ENCODE measurements at places on chromosomes 12 and 14.

DNA sequence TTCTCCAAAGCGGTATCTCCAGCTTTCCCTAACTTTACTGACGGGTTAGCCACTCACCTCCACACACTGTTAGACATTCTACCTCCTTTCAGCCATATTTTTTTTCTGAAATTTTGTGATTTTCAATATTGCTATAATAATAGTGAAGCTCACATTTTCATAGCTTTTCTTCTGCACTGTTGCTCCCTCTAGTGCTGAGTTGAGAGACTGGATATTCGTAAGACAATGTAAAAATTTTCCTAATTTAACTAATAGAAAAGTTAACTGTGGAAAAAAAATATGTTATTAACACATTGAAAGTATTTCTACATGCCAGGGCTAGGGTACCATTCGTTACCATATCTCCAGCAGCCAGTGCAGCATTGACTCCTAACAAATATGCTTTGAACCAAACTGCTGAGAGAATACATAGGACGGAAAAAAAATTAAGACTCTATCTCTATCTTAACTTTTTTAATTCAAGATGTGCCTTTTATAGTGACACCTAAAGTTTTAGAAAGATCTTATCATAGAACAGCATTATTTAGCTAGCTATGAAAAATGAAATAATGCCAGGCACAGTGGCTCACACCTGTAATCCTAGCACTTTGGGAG lies 48.7 kb upstream of the ABCC9 start:
- no peak for DNase-seq

DNA sequence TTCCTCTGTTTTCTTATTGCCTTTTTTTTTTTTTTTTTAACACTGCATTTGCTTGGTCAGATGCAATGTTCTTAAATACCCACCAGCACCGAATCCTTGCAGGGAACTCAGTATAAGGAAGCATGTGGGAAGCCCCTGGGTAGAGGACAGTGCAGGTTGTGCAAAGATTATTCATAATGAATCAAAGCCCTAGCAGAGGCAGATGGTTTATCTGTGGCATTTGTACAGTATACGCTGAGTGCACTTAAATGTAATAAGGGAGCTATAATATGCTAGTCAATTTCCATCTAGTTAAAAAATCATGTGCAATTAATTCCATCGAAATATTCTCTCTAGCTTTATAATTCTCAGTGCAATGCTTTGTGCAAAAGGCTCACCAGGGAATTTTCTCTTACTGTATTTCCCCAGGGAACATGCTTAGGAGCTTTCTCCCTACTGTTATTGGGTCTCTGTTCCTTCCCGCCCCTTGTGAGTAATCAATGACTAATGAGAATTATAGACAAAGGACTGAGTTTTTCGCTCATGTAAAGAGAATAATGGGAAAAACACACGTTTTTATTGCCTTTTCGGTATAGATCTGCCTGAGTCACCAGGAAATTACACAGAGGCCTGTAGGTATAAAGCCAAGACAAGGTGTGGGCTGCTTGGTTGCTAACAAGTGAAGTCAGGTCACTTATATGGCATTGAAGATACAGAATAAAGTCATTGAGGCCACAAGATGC lies 1214.3 kb upstream of the TMEM132C start:
- no peak for DNase-seq

- no peak for DNase-seq
Observed at GRCh38 chr12:26287671-26288381, 92.5 kb downstream of the SSPN start.

DNA sequence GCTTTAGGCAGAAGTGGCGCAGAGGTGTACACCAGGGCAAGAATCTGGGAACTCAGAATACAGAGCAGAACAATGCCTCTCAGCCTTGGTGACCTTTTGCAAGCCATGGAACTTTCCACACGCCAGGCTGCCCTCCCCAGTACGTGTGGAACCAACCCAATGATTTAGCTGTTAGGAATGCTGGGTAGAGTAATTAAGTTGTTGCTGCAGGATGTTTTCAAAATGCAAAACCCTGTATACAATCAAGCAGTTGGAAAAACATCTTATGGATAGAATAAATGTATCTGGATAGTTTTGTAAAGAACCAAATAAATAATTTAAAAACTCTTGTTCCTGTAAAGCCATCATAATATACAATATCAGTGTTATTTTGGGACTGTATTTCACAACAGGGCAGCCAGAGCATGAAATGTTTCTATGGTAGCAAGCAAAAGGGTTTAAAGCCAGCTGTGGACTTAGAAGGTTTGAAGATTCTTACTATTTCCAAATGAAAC lies 19.4 kb downstream of the PPP1R36 start:
- DNase-seq, result no peak

DNA sequence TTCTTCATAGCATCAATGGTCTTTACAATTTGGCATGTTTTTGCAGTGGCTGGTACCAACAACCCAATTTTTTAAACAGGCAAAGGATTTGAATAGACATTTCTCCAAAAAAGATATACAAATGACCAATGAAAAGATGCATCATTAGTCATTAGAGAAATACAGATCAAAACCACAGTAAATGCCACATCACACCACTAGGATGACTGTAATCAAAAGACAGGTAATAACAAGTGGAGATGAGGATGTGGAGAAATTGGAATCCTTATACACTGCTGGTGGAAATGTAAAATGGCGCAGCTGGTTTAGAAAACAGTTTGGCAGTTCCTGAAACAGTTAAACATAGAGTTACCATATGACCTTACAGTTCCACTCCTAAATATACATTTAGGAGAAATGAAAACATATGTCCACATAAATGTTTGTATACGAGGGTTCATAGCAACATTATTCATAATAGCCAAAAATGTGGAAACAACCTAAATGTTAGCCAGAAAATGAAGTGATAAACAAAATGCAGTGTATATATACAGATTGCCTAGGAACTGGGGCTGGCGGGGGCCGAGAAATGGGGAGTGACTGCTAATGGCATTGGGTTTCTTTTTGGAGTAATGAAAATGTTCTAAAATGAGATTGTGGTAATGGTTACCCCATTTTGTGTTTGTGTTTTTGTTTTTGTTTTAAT lies 55.2 kb downstream of the TGFB3 start:
- no peak for DNase-seq

GRCh38 chr14:82755923-82756322 lies 1222.3 kb upstream of the SEL1L start:
- DNase-seq, result no peak

- no peak for DNase-seq
Observed at GRCh38 chr14:93183596-93184317, 940 bp downstream of the MOAP1 start.

DNA sequence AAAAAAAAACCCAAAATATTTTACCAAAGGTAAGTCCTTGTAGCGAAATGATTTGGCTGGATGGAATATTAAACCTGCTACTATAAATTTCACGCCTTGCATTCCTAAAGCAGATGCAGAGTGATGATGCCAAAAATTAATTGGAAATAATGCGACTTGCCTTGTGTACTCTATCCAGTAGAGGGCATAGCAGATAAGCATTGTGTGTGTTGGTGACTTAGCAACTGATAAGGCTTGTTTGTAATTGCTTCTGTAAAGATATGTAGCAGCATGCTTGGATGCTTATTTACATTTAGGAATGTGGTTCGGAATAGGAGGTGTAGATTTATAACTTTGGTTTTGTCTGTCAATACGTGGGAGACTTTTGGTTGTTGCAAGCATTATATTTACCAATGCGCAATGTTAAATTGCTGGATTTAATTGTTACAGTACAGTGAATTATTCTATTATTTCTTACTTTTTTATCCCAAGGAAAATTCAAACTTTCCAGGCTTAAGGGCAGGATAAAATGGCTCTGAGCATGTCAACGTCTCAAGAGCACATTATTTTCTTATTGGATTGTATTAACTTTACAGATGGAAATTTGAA lies 80.5 kb downstream of the TMEM260 start:
- DNase-seq, result no peak

- DNase-seq, result no peak
Observed at GRCh38 chr12:108373111-108373510, 34.0 kb upstream of the CMKLR1 start.

- DNase-seq, result no peak
Observed at GRCh38 chr12:83323866-83324265, 637.2 kb downstream of the TMTC2 start.

DNA sequence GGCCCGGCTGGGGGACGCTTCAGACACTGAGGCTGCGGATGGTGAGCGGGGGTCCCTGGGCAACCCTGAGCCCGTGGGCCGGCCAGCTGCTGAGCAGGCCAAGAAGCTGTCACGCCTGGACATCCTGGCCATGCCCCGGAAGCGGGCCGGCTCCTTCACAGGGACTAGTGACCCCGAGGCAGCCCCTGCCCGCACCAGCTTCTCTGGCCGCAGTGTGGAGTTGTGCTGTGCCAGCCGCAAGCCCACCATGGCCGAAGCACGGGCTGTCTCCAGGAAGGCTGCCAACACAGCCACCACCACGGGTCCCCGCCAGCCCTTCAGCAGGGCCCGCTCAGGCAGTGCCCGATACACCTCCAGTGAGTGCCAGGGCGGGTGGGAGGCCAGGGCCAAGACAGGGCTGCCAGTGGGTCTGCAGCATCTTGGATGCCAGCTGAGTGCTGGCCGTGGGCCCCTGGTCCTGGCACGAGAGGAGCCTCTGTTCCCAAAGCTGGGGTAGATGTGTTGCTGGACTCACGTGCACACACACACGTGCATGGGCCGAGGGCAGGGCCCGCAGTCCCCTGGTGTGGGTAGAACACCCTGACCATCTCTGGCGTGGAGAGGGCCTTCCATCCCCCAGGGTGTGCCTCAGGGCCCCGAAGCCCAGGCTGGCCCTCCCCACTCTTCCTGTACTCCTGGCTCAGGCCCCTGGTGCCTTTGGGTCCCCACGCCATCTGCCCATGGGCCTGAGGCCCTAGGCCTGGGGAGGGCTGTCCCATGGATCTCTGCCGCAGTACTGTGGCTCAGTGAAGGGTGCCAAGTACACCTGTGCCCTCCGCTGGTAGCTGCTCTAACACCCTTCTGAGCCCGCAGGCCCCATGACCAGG lies 22.8 kb downstream of the CEP170B start:
- DNase-seq, result no peak

- DNase-seq, result no peak
Observed at GRCh38 chr12:112162241-112162790, 37.0 kb downstream of the TRAFD1 start.

- peak; percentile 69 for DNase-seq
Observed at GRCh38 chr14:105168979-105169507, 467 bp upstream of the JAG2 start.

DNA sequence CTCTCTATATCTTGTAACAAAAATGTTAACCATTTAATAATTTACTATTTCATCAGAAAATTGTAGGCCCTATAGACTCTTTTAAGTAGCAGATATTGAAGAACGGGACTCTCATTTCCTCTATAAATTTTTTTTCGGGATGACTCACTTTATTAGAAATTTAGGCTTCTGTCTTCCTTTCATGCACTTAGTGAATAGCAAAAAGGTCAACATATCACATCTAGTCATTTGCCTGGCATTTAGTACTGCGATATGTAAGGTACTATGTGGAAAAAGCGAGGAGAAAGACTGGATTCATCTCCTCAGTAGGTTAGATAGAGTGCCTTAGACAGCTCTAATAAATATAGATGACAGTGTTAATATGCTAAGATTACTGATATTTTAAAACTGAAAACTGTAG lies 166.3 kb upstream of the PTPRQ start:
- no peak for DNase-seq

- no peak for DNase-seq
Observed at GRCh38 chr12:102388469-102388868, 91.9 kb downstream of the IGF1 start.

GRCh38 chr14:76050797-76051392 lies 65.3 kb downstream of the IFT43 start:
- DNase-seq, result peak; percentile 35

DNA sequence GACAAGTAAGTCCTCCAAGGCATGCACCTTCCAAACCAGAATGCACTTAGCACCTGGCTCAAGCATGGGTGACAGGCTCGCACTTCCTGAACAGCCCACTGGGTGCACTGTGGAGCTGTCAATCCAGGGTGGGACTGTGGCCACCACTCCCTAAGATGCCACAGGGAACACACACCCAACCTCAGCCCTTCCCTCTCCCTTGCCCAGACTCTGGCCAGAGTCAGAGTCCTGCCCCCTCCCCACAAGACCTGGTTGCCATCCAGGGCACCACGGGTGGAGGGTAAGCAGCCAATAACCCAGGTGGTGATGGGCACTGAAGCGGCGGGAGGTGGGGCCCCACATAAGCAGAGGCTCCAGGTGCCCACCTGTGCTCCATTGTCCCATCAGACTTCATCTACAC lies 160.6 kb downstream of the MYRFL start:
- no peak for DNase-seq

- DNase-seq, result no peak
Observed at GRCh38 chr12:55702861-55703260, 4.8 kb downstream of the ITGA7 start.

DNA sequence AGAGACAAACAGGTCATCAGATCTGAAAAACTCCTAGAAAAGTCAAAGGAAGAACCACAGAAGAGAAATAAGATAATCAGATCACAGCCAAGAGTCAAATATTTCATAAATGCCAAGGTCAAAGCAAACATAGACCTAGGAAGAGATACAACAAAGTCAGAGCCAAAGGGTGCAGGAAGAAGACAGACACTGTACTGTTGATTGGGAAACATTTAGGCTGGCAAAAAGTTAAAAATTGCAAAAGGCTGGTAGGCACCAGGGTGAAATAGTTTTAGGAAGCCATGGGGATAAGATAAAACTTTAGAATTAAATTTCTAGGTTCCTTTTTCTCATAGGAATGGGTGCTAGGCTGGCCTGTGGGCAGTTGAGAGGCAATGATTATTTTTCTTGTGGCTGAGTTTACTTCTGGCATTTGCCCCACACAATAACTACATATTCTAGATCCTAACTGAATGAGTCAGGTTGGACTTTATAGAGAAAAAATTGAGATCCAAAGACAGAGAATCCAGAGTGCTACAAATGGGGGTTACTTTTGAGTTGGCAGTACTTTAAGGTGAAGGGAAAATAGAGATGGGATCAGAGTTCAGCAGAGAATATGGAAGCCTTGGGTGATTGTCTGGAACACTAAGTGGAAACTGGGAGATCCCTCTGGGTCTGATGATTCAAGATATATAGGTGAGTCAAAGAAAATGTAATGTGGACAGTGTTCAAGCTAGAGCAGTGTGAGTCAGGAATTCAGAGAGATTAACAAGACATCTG lies 215.5 kb downstream of the C12orf50 start:
- no peak for DNase-seq

DNA sequence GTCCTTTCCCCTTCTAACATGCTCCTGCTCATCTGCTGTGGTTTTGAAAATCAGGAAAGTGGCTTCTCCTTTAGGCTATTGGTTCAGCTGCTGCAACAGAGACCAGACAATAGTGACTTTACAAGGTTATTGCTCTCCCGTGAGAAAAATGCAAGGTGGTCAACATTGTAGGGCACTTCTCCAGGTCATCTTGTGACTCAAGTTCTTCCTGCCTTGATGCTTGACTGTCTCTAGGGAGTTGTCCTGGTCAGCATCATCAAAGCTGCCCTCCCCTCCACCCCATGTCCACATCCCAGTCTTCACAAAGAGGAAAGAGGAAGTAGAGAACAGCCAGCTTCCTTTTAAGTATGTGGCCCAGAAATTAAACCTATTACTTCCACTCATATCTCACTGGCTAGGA lies 3.9 kb upstream of the TMEM63C start:
- no peak for DNase-seq

- DNase-seq, result no peak
Observed at GRCh38 chr14:29814156-29815015, 113.3 kb downstream of the PRKD1 start.

Data from D721Med (cell line).